ENCODE measurements at places on chromosomes 5 and 9.

DNA sequence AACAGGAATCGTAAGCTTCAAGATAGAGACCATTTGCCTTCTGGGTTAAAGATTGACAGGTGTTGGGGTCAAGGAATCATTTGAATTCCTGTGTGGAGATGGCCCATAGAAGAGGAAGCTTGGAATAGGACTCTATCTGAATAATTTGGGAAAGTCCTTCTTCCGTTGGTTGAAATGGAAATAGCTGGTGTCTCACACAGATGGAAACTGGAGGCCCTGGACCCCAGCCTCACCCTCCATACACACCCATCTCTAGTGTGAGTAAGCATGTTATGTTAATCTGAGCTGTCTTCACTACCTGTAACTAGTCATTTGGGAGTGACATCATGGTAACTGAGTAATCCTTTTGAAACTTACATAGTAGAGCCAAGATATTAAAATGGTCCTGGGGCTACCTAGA is 184.4 kb downstream of the CD180 start:
- DNase-seq: no peak

DNA sequence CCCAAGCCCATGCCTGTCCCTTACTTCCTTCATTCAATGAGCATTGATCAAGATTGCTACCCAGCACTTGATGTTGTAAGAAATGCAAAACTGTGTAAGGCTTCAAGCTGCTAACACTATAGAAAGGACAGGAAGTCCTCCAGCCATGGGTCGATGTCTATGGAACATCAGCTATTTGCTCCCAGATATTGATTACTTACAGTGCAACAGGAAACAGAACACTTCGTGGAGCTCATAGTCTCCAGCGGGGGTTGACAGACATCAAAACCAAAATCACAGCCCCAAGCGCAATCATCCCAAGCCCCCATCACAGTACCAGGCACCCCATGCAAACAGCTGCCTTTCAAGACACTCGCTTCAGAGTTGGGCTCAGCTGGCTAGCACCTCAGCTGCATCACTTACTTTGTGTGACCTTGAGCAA is 26.8 kb upstream of the DUSP1 start:
- DNase-seq: no peak

DNA sequence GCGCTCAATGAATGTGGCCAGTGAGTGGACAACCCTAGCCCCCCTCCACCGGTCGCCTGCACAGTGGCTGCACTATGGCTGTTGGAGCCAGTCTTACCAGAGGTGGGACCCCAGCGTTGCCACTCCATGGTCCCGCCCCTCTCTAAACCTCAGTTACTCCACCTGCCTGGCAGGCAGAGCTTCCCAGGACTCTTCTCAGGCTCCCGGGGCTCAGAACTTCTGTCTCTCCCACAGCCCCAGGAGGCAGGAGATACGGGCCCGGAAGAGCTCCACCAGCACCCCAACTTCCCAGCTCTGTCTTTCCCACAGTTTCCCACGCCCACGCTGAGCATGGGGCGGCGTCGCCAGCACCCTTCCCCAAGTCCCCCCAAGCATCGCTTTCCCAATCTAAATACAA is 975 bp downstream of the RASGEF1C start:
- no peak for DNase-seq

- no peak for DNase-seq
These were observed 125.3 kb downstream of the ADAMTS2 start for GRCh38 chr5:179219661-179220620.

- DNase-seq: no peak
These were observed 336.0 kb downstream of the ENC1 start for GRCh38 chr5:74304536-74304935.

DNA sequence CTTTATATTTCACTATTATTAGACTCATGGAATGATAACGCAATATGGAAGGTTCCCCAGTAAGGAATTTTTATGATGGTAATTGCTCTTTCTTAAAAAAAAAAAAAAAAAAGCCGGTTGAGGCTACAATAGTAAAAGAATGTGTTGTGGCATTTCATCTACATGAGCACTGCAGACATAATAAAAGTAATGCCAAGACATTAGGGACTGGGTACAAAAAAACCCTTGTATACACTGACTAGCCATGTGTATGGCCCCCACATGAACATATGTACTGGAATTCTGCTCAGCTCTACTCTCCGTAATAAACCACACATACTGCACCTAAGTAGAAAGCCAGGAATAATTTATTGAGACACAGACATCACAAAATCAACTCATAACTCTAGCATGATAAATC is 218.4 kb downstream of the ADAMTS6 start:
- no peak for DNase-seq
